Lower lobe of right lung (tissue), 2 donors: ENCODE measurements at places on chromosomes 7 and 10. TPM values are rescaled to one million over a fixed set of nuclear protein-coding genes. Genes with fewer than 3 reads are reported as not detected.

DNA sequence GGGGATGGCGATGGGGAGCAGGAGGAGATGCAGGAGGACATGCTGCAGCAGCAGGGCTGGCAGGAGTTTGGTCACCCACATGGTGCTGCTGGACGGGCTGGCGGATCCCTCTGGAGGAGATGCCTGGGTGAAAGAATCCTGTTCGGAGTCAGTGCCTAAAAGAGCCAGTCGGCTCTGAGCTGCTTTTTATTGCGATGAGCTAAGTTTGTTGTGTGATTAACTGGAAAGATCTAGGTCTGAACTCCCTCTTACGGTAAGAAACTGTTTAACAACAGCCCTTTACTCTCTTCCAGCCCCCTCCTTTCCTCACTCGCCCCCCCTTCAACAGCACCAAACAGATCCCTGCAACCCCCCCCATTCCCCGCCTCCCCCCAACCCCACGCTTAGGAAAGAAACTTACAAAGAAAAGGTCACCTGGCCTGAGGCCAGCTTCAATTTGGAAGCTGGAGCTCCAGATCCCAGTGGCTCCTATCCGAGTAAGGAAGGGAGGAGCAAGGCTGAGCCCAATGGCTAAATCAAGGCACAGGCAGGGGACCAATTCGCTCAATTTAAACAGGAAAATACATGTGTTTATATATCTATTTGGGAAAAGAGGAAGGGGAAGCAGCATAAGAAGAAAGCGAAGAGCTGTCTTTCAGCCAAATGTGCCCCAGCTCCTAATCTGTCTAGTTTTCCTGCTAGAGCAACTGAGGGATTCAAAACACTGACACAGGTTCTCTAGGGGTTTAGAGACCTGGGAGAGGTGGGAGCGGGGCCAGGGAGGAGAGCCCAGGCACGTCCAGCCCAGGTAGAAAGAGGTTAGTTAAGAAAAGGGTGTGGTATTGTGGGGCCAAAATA lies at the start of gene HGF:
TSS of gene HGF (minus strand) at position 157 of the 837 bp plus-strand sequence. CDS start at position 81, 76 bp downstream.
- peaks cover 8% of the 10 kb centered on the region for H3K4me1 ChIP-seq
- H3K27me3 ChIP-seq = no peaks in the 10 kb centered on the region
- peak within 1 kb of the TSS; percentile 52 for H3K4me3 ChIP-seq
- H3K36me3 ChIP-seq = no peaks in the 10 kb centered on the region
- peak; percentile 47 for DNase-seq

DNA sequence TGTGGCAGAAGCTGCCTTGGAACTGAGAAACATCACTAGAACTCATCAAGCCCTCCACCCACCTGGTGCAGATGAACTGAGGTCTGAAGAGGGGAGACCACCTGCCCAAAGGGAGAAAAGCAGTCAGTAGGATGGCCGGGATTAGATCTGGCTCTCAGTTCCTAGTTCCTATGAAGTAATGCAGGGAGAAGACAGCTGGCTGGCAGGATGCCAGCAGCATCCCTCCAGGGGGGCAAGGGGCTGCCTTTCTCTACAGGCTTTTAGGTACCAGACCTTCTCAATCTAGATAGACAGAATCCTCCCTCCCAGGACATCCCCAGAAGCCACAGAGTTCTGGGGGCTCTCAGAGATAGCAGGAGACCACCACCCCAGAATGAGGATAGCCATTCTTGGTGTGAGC lies 7.8 kb downstream of the CRHR2 start:
- H3K4me1 ChIP-seq = no peaks in the 10 kb centered on the region
- no peaks in the 10 kb centered on the region for H3K36me3 ChIP-seq
- H3K4me3 ChIP-seq = no peak overlapping the region
- DNase-seq = no peak

- H3K4me1 ChIP-seq = no peaks in the 10 kb centered on the region
- peaks cover 88% of the 10 kb centered on the region for H3K36me3 ChIP-seq
- H3K4me3 ChIP-seq = no peak overlapping the region
- no peak overlapping the region for H3K27ac ChIP-seq
- no peaks in the 10 kb centered on the region for H3K27me3 ChIP-seq
Measured at GRCh38 chr10:77979221-77979620, 50.1 kb downstream of the POLR3A start.

- H3K4me1 ChIP-seq = peaks cover 11% of the 10 kb centered on the region
- H3K27ac ChIP-seq = peak overlapping the region; percentile 26
- no peaks in the 10 kb centered on the region for H3K27me3 ChIP-seq
- no peak overlapping the region for H3K4me3 ChIP-seq
Measured at GRCh38 chr7:122673951-122674350, 25.0 kb downstream of the RNF133 start.

- peaks cover 6% of the 10 kb centered on the region for H3K27me3 ChIP-seq
- H3K4me1 ChIP-seq = no peaks in the 10 kb centered on the region
- no peak overlapping the region for H3K4me3 ChIP-seq
- no peak overlapping the region for H3K27ac ChIP-seq
- DNase-seq = no peak
Measured at GRCh38 chr10:104387130-104387888, 33.7 kb downstream of the CFAP58 start.

GRCh38 chr10:91955114-91955513 lies 31.5 kb downstream of the BTAF1 start:
- H3K36me3 ChIP-seq = peaks cover 92% of the 10 kb centered on the region
- no peak overlapping the region for H3K4me3 ChIP-seq
- no peaks in the 10 kb centered on the region for H3K4me1 ChIP-seq
- H3K27ac ChIP-seq = no peak overlapping the region

GRCh38 chr10:63766745-63767137 lies 245.5 kb downstream of the REEP3 start:
- peaks cover 5% of the 10 kb centered on the region for H3K4me1 ChIP-seq
- no peak overlapping the region for H3K27ac ChIP-seq
- no peak for DNase-seq
- no peak overlapping the region for H3K4me3 ChIP-seq
- H3K27me3 ChIP-seq = no peaks in the 10 kb centered on the region

DNA sequence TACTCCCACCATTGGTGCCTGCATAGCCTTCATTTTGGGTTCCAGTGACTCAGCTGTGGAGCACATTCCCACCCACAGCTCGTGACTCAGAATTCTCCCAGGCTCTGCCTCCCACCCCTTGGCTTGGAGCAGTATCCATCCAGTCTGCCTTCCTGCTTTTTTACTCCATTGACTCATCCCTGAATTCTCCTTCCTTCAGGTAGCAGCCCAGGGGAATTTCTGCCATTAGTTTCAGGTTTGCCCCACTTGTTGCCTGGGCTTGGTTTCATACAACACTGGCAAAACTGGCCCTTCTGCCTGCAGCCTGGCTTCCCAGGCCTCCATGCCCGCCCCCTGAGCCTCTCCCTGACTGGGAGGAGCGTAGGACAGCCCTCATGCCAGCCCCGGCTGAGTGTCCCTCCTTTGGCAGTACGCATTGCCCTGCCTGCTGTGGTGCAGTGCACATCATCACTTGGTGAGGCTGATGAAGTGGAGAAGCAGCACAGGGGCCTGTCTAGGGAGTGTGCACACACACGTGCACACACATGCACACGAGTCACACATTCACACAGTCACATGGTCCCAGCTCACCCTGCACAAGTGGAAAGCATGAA lies 55.0 kb downstream of the SNX10 start:
- peaks cover 7% of the 10 kb centered on the region for H3K36me3 ChIP-seq
- no peak overlapping the region for H3K4me3 ChIP-seq

- H3K27me3 ChIP-seq = no peaks in the 10 kb centered on the region
- H3K4me1 ChIP-seq = peaks cover 7% of the 10 kb centered on the region
- H3K36me3 ChIP-seq = no peaks in the 10 kb centered on the region
- H3K4me3 ChIP-seq = no peak overlapping the region
- H3K27ac ChIP-seq = no peak overlapping the region
Measured at GRCh38 chr7:84022684-84023308, 171.8 kb downstream of the SEMA3A start.

- no peak within 1 kb of the TSS for H3K27ac ChIP-seq
- DNase-seq = no peak
- no peaks in the 10 kb centered on the region for H3K4me1 ChIP-seq
- no peak within 1 kb of the TSS for H3K4me3 ChIP-seq
- no peaks in the 10 kb centered on the region for H3K27me3 ChIP-seq
Measured at GRCh38 chr7:48171202-48171601, at the start of gene ABCA13. Gene ABCA13 (plus strand): TSS chr7:48171458. CDS start chr7:48171484, 26 bp downstream.

DNA sequence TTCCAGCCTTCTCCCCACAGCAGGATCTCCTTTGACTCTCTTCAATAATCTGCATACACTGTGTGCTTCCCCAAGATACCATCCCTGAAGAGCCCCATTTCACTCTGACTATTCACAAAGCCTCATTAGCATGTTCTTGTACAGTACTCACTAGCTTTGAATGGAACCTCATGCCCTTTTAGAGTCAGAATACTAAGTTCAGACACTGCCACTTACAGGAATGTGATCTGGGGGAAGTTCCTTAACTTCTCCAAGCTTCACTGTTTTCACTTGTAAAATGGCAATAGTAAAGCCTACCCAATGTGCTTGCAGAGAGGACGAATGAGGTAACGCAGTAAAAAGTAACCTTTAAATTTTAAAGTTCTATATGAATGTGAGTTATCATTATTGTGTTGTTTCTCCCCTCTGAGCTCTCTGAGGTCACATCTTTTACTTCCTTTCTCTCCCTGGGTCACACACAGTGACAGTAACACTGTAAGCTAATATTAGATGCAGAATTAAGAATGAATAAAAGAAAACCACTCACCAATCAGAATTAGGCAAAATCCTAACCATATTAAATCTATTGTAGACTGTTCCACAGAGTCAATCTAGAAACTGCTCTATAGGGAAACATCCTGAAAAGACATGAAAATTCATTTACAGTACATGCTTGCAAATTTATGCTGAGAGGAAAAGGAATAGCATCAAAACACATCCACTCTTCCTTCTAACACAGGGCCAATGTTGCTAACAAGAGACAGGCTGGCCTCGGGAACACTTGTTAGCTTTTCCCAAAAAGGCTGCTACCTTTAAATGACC lies 64.2 kb upstream of the IL6 start:
- no peak overlapping the region for H3K27ac ChIP-seq
- peaks cover 8% of the 10 kb centered on the region for H3K4me1 ChIP-seq
- H3K4me3 ChIP-seq = no peak overlapping the region
- H3K27me3 ChIP-seq = no peaks in the 10 kb centered on the region
- no peak for DNase-seq
- no peaks in the 10 kb centered on the region for H3K36me3 ChIP-seq

NKX1-2 gene
- total RNA-seq = not detected

ASB15 gene
- not detected for total RNA-seq

TEX36 gene
- not detected for total RNA-seq

HMX2 gene
- not detected for total RNA-seq

DNTT gene
- not detected for total RNA-seq

CLEC5A gene
- total RNA-seq = 7.5 TPM

OR2A7 gene
- 12.1 TPM for total RNA-seq

TECPR1 gene
- total RNA-seq = 50.1 TPM

NEURL1 gene
- total RNA-seq = 0.95 TPM

CPA4 gene
- not detected for total RNA-seq

GPR141 gene
- total RNA-seq = 3.5 TPM
